Liver (tissue), 10 donors: ENCODE measurements at places on chromosomes 7 and 10. TPM values are rescaled to one million over a fixed set of nuclear protein-coding genes. Genes with fewer than 3 reads are reported as not detected.

The ADCYAP1R1 gene
- total RNA-seq: 0.05 TPM

DNA sequence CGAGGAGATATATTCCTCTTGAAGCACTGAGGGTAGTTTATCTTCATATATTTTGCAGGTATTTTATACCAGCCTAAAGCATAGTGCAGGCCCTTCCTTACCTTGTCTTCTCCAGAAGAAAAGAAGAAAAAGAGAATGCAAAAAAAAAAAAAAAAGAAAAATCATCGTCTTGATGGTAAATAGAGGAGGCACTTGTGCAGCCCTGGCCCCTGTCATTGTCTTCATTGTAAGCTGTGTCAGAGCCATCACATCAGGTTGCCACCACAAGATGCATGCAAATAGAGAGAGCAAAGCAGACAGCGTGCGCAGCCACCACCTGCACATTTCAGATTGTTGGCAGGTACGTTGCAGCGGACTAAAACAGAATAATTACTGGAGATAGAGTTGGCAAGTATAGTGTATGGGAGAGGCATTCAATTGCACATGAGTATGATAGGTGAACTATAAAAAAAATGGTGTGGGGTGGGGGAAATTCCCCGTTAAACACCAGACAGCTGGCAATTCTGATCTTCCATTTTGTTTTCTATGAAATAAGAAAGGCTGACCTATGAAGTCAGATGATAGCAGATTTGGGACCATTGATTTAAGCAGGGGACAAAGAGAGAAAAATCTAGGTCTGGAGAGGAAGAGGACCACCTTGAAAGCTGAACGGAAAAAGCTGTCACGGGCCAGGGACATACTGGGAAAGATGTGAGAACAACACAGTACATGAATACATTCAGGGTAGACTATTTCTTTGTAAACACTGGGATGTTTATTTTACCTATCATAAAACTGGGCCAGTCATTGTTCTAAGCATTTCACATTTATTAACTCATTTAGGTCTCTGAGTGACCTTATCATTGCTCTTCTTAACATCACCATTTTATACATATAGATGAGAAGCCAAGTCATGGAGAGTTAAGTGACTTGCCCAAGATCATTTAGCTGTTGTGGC, 306.3 kb upstream of the SP8 start:
- DNase-seq: no peak

The SLC12A9 gene
- total RNA-seq: 10.5 TPM

GRCh38 chr10:59960751-59961150, 54.4 kb upstream of the CCDC6 start:
- DNase-seq: no peak

DNA sequence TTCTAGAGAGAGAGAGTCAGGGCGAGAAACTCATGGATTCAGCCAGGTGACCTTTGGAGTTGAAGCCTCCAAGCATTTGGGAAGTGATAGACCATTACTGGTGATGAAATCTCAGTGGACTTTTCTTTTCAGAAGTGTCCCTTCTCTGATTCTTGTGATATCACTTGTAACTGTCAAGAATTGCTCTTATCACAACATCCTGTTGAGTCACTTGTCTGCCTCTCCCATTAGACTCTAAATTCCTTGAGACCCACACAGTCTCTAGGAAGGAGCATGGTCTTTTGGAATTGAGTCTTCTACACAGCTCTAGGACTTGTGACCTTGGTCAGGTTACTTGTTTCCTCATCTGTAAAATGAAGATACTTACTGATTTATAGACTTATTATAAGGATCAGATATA, 81.0 kb downstream of the CFAP58 start:
- no peak for DNase-seq

The KAT6B gene
- 11.0 TPM for total RNA-seq

- DNase-seq: no peak
Observed at GRCh38 chr10:75632805-75633462, 201.5 kb downstream of the LRMDA start.

The SAP25 gene
- total RNA-seq: not detected

The LRRTM3 gene
- total RNA-seq: not detected

DNA sequence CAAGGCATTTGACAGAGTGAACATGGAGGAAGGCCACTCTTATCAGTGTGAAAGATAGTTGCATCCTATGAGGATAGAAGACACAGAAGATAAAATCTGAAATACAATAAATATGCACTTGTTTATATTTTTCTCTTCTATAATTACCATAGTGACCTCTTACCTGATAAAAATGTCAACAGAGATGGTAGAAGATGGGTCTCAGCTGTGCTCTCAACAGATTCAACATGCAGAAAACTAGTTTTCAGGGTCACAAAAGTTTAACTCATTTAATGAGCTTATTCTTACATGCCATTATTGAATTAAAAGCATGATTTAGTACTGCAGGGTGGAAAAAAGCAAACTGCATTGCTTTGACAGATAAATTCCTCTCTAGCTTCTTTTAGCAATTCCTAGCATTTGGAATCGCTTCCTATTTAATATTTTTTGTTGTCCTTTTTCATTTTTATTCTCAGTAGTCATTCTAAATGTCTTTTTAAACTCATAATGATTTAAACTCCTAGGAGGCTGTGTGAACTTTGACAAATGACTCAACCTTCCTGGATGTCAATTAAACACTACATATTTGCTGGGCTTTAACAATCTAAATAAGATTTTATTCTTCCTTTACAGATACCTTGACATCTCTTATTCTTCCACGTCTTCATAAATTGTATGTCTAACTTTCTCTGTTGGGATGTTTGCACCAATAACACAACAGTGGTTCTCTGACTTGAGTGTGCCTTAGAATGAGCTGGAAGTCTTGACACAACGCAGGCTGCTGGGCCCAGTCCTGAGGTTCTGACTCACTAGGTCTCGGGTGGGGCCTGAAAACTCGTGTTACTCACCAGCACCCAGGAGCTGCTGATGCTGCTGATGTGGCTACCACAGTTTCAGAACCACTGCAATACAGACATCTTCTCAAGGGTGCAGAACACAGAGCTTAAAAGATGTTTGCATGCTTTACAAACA, 565.5 kb upstream of the IGFBP3 start:
- DNase-seq: no peak

The FAM25A gene
- total RNA-seq: not detected

GRCh38 chr7:42207420-42207819, 29.6 kb downstream of the GLI3 start:
- no peak for DNase-seq

DNA sequence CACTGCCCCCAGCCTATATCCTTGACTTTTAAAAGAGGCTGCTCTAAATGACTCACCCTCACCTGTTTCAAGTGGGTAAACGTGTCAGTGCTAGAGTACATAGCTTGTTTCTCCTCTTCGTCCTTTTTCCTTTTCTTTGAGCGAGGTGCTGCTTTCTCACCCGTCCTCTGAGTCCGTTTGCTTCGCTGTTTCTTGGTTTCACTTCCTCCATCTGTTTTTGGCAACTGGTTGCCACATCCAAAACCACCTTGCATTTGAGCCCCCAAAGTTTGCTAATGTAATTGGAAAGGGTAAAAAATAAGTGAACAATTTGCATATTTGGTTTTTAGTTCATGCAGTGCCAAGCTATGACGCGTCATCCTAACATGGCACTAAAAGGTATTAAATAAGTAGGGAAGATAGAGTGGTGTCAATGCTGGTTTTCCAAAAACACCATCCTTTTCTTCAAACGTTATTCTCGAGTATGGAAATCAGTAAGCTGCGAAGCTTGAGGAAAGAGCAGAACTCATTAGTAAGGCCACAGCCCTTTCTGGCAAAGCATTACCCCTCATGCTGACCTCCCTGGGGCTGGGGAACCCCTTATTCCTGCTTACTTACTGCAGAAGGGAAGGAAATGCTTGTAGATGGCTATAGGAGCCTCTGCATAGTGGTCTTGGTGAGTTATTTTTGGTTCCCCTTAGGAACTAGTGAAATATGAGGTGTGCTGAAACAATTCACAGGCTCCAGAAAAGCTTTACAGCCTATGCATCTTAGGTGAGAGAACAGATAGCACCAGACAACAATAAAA, 133.5 kb downstream of the GALNT11 start:
- no peak for DNase-seq

DNA sequence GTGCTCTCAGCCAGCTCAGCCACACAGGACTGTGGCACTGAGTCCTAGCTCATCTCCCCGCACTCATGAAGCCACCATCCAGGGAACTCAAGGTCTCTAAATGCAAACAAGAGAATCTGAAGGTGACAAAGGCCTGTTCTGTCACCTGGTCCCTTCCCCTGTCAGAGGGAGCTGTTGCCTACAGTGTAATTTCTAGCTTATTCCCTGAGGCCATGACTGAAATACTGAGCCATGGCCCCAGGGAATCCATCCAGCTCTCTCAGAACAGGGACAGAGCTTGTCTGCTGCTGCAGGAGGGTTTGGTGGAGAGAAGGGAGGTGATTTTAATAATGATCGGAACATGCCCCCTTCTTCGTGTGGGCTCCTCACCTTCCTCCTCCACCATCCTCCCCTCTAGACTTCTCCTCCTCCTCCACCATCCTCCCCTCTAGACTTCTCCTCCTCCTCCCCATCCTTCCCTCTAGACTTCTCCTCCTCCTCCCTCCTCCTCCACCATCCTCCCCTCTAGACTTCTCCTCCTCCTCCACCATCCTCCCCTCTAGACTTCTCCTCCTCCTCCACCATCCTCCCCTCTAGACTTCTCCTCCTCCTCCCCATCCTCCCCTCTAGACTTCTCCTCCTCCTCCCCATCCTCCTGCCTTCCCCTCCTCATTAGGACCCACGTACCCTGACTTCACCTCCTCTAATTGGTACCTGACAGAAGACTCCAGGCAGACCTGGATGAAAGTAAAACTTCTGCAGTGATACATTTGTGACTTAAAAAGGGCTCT, 338.0 kb upstream of the MKI67 start:
- no peak for DNase-seq

The FGFBP3 gene
- total RNA-seq: 0.25 TPM

The RASSF4 gene
- total RNA-seq: 26.9 TPM

- no peak for DNase-seq
Observed at GRCh38 chr10:72270607-72271281, 3.0 kb upstream of the DDIT4 start.

The NRG3 gene
- 0.50 TPM for total RNA-seq

The LCOR gene
- 31.2 TPM for total RNA-seq

- peak; percentile 36 for DNase-seq
Observed at GRCh38 chr7:22723181-22723601, 3.8 kb upstream of the IL6 start.

- DNase-seq: no peak
Observed at GRCh38 chr7:102819151-102819550, 70.4 kb downstream of the FAM185A start.

- no peak for DNase-seq
Observed at GRCh38 chr10:110207805-110208613, 604 bp downstream of the MXI1 start.

- DNase-seq: no peak
Observed at GRCh38 chr10:114548662-114549061, 109.4 kb downstream of the ABLIM1 start.

- no peak for DNase-seq
Observed at GRCh38 chr7:121433775-121434174, 37.7 kb upstream of the FAM3C start.

The RELN gene
- 69.8 TPM for total RNA-seq

DNA sequence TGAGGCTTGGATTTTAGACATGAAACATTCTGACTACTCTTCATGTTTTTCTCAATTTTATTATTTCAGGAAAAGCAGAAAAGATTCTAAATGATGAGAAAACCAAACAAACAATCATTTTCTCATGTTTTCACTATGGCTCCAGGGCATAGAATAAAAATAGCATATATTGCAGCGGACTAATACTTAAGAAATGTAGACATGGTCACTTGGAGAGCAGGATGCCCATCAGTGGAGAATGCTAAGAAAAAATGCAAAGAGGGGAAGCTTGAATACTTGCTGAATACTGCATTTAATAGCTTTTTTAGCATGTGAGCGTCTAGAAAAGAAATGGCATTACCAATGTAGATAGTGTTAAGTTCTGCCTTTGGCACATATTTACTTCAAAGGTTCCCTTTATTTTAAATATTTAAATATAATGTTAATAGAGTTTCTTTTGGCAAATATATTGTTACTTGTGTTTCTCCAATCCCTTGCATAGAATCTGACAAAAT, 107.9 kb downstream of the PPP1R17 start:
- DNase-seq: no peak

- DNase-seq: no peak
Observed at GRCh38 chr7:103325744-103326143, 18.8 kb downstream of the DNAJC2 start.

- no peak for DNase-seq
Observed at GRCh38 chr10:44240584-44241205, 144.2 kb downstream of the CXCL12 start.

DNA sequence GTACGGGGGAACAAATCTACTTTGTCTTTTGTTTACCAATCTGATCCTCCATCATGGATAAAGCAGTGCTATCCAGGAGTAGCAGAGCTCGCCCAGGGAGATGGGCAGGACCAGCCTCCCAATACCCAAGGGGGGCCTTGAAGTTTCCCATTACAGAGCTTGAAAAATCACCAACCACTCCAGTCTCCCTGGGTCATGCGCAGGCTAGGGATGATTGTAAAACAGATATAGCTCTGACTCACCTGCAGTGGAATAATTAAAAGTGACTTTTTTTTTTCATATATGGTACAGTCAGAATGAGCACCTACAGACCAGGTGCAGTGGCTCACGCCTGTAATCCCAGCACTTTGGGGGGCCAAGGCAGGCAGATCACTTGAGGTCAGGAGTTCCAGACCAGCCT, 204.6 kb upstream of the PLXNA4 start:
- no peak for DNase-seq
